ENCODE measurements at places on chromosomes 2 and 18.

DNA sequence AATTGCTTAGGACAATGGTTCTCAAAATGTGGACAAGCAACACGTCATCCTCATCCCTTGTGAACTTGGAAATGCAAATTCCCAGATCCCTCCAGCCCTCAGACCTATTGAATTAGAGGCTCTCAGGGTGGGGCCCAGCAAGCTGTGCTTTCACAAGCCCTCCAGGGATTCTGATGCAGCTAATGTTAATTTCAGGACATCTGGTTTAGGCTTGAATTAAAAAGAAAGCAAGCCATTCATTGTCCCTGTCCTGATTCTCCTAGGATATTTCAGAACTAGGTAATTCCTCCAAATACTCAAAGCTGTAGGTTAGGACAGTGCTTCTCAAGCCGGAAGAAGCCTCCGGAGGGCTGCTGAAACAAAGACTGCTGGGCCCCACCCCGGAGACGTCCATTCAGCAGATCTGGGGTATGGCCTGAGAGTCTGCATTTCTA lies 26.0 kb upstream of the GLI2 start:
- no peak for DNase-seq

DNA sequence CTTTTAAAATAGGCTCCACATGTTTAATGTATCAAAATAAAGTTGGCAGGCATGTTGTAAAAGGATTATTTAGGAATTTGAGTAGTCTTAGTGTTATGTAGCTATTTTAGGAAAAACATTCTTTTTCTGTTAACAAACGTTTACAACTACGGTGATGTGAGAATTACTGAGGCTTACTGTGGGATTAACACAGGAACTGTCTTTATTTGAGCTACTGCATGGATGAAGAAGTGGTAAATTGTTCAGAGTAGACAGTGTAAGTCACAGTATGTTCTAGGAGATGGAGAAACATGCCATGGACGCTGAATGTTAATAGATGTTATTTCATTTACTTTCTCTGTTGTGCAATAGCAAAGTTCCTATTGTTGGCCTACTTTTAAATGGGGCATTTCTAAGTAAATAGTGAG lies 1.6 kb downstream of the PPM1B start:
- DNase-seq: no peak

- no peak for DNase-seq
These were observed 5.0 kb downstream of the ACKR3 start for GRCh38 chr2:236574424-236575145.

DNA sequence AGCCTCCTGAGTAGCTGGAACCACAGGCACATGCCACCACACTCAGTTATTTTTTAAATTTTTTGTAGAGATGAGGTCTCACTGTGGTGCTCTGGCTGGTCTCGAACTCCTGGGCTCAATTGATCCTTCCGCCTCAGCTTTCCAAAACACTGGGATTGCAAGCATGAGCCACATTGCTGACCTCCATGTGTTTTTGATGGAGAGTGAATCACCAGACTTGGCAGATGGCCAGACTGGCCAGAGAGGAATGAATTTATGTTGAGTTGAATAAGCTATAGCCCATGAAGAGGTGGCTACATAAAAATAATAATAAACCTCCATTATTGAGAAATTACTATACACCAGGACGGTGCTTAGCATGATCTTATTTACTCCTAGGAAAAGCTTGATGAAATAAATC lies 91.5 kb downstream of the MREG start:
- DNase-seq: no peak

DNA sequence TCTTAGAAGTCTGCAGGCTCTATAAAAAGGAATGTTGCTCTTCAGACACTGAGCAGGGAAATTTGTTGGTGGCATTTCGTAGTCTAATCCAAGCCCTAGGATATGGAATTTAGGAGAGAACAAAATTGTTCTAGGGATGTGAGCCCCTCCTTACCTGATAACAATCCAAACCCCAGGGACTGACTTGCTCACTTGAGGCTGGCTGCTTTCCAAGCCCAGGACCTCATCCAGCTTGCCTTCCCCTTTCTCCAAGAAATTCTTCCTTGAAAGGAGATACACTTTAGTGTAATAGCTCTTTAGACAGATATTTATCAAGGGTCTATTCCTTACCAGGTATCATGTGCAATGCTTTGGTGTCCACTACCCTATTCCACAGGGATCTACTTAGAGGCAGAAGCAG lies 279.8 kb downstream of the C1D start:
- no peak for DNase-seq

GRCh38 chr18:11020161-11020853 lies 129.1 kb downstream of the PIEZO2 start:
- DNase-seq: no peak

- DNase-seq: no peak
These were observed 178.2 kb downstream of the SUCLG1 start for GRCh38 chr2:84280873-84281272.

DNA sequence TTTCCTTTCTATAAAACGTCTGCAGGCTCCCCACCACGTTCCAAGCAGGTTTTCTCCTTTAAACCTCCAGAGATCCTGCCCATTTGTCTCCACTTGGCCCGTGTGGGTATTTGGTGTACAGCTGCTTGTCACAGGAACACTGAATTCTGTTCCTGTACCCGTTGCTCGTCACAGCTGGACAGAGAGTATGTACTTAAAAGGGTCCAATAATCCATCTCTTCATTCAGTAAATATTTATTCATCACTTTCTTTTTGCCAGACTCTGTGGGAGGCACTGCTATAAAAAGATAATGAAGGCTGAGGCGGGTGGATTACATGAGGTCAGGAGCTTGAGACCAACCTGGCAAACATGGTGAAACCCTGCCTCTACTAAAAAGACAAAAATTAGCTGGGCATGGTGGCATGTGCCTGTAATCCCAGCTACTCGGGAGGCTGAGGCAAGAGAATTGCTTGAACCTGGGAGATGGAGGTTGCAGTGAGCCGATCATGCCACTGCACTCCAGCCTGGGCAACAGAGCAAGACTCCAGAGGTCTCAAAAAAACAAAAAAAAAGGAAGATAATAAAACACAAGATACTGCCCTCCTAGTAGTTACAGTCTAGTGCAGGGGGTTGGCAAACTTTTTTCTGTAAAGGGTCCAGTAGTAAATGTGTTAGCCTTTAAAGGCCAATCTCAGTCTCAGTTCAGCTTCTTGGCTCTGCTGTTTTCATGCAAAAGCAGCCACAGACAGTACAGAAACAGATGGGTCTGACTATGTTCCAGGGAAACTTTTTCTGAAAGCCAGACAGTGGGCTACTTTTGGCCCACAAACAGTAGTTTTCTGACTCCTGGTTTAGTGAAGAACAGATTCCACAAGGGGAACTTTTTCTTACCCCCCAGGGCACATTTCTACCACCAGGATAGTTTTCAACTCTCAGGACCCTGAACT lies 309.9 kb upstream of the RAB12 start:
- DNase-seq: no peak

GRCh38 chr2:237307474-237307873 lies 106.5 kb downstream of the COL6A3 start:
- no peak for DNase-seq

DNA sequence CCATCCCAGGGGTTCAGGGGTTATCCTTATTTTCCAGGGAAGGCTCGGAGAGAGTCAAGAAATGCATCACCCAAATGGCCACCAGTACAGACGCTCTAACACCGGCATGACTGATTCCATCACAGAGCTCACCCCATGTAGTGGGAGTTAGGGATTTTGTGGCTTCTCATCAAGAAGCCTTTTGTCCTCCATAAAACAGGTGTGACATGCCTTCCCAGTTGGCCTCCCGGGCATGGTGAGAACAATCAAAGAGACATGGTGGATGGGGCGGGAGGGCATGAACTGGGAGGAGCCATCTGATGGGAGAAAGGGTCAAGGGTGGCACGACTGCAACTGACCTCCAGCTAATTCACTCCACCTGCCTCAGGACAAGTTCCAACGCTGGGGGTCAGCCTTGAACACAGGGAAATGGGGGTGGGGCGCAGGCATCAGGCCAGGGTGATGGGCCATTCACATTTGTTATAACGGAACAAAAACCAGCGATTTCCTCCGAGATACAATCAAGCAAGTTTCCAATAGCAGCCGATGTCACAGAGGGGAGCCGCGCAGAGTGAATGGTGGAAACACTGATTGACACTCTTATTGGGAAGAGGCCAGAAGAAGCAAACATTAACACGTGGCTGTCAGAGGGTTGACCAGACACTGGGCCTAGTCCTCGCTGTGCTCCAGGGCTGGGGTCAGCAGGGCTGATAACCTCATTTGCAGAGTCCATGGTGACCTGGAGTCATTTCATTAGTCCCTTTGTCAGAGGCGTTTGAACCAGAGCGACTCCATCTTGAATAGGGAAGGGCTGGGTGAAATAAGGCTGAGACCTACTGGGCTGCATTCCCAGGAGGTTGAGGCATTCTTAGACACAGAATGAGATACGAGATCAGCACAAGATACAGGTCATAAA lies 80.5 kb upstream of the HPCAL1 start:
- no peak for DNase-seq

DNA sequence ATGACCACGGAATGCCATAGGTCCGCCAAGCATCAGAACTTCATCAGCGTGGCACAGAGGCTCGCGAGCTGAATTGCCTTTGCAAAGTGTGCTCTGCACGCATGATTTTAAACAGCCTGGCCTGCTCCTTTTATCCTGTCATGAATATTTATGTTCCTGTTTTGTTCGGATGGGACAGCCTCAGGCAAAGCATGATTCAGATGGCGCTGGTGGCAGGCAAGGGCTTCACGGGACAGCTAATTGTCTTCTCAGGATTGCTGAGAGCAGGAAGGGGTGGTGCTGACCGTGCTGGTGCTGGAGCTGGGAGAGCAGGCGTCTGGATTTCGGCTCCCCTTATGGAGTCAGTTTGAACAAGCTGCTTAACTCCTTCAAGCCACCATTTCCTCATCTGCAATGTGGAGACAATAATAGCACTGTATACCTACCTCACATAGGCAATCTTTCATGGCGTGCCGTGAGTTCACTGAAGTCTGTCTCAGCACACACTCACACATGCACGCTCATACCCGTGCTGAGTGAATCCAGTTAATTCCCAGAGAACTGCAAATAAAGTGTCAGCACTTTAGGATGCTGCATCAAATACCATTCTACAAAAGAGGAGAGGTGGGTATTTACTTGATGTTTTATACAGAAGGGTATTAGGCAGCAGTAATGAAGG lies 79.7 kb upstream of the APCDD1 start:
- no peak for DNase-seq

- no peak for DNase-seq
These were observed 25.9 kb upstream of the IMPA2 start for GRCh38 chr18:11955239-11956029.

DNA sequence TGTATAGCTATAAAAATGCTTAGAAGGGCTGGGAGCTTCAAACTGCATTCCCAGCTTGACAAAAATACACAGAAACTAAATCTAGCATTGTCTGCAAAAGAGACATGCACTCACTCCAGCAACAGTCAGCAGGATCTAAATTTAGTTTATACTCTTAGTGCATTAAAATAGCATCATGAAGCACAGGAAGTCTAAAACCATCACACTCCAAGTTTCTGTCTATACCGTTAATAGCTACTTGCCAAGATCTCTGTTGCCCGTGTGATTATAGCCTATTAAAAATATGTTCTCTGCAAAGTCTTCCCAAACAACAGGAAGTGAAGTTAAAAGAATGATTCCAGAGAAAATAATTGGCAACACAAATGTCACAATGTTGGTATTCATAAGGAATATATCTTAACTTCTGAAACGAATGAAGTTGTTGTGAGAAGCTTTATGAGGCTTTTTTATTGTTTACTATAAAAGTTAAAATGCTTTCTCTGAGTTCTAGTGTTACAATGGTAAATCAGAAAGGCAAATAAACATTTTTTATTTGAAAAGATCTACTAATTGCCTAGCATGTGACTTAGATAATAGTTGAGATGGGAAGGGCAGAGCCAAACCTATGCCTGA lies 184.2 kb downstream of the ZNF385B start:
- DNase-seq: no peak

All from CD4-positive, alpha-beta T cell treated with Interleukin-12 subunit alpha and Interleukin-12 subunit beta, for 1 hour (primary cell).